ENCODE measurements at places on chromosomes 4 and X.

DNA sequence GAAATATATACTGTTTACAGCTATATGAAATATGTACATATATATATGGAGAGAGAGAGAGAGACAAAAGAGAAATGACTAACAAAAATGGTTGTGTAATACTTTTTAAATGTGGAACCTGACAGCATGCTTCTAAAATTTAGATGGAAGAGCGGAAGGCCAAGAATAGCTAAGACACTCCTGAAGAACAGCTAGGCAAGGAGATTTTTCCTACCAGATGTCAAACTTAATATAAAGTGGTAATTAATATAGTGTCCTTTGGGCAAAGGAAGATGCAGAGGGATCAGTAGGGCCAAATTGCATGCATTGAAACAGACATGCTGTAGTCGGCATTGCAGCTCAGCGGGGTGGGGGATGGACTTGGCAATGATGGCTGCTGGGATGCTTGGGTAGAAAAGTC, 45.2 kb downstream of the ADD1 start:
- no peak for DNase-seq

DNA sequence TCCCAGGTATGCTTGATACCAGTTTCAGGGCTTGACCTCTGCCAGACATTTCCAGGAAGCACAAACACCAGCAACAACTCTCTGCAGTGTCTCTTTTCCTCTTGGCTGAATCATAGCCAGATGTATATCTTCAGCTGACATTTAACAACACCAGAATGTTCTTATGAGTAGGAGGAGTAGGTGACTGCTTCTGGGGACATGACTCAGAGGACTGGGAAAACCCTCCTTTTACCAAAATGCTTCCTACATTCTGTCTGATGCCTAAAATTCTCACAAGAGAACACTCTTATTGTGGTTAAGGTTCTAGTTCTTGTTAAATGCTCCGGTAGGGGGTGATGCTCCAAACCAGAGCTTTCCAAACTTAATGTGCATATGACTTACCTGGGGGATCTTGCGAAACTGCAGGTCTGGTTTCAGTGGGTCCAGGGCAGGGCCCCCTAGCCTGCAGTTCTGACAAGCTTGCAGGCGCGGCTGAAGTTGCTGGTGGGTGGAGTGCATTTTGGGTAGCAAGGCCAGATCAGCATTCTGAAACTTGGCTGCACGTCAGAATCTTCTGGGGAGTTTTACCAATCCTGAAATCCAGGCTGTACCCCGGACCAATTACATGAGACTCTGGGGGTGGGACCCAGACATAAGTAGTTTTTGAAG, 329.3 kb upstream of the RPS6KA3 start:
- DNase-seq: no peak

DNA sequence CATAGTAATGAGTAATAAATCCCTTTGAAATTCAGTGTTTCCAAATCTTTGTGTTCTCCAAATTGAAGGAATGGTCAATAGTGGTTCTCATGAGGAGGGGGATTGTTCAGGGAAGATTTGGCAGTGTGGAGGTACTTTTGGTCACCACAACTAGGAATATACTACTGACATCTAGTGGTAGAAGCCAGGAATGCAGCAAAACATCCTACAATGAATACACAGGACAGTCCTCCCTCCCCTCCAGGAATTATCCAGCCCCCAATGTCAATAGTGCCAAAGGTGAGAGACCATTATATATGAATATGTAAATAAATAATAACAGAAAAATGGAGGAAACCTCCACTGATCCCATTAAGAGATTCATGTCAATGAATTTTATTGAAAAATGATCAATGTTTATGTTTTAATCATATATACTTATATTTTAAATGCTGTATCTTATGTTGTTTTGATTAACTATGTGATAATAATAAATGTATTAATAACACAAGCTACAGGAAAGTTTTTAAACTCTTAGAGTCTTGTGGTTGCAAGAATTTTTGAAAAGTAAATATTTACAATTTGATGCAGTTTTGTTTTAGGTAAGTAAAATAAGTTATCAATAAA, 14.4 kb upstream of the FAM9A start:
- DNase-seq: peak; percentile 1

GRCh38 chrX:108148524-108148923, 56.9 kb downstream of the ATG4A start:
- DNase-seq: no peak

- no peak for DNase-seq
Observed at GRCh38 chr4:143743591-143743990, 43.1 kb upstream of the FREM3 start.

GRCh38 chr4:82694046-82694445, 104.5 kb downstream of the SCD5 start:
- no peak for DNase-seq

DNA sequence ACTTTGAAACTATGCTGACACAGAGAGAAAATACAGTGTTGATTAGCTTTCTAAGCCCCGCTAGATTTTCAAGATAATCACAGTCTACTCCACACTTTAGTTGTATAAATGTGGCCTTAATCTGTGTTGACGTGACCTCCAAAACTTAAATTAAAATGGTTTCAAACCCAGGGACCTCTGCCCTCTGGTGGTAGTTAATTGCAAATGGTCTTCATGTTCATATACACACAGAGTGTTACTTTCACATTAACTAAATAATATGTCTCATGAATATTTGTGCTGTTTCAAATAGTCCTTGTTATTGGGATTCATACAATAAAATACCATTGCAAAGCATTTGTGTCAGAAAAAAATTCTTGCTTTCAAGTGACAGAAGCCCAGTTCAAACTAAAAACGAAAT, 64.3 kb downstream of the TASL start:
- no peak for DNase-seq

DNA sequence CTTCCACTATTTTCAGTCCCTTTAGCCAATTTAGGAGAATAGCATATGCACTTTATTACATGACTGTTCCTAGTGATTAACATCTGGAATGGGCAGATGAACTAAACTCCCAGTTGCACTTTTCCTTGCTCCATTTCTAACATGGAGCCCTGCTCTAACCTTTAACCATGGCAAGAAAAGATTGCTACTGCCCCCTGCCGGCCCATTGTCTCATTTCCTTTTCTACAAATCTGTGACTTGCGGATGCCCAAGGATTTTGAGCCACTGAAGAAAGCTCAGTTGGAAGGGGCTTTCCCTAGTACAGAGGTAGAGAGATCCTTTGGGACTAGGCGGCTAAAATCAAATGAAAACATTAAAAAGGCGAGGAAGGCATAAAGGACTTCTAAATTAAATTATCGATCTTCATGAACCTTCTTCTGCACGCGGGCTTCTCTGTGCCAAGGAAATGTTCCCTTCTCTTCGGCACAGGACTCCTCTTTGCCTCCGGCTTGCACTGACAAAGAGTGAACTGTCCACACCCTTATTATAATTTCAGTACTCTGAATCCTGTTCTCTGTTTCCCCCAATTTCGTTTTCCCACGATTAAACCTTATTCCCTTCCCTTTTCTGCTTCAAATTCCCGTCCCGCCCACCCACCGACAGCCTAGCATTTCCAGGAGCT, 577 bp upstream of the GLRA2 start:
- DNase-seq: peak; percentile 29

GRCh38 chr4:86870442-86871069, 21.4 kb upstream of the SLC10A6 start:
- no peak for DNase-seq

DNA sequence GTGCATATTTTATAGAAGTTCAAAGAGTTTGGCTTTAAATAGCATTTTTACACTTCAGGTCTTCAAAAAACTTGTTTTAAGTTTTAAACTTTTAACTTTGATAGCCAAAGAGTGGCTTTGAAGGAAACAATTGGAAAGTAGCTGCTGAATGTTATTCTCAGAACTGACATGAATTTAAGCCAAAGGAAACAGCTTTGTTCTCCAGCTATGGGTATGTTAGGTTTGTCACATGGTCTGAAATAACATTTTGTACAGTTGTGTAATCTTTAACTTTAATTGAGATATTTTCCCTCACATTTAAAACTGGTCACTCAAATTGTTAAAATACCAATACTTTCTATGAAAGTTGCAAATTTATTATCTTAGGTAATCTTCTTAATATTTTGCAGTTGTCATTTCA, 564.7 kb downstream of the IL15 start:
- DNase-seq: no peak

GRCh38 chr4:37970702-37971101, 10.5 kb downstream of the PTTG2 start:
- DNase-seq: no peak

GRCh38 chr4:175456131-175456530, 355.9 kb downstream of the GPM6A start:
- DNase-seq: no peak

DNA sequence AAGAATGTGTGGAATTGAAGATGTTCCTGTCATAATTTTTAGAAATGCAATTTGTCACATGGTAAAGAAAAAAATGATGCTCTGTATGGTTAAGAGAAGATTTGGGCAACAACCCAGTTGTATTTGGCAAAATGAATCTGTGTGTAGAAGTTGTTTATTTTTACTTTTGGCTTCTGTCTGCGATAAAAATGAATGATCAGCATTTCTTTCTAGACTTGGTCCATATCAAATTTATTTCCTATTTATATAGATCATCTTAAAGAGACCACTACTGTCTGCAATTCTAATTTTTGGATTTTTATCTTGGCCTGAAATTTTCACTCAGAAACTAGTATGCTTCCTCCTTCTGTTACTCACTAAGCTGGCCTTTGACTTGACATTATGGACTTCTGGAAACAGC, 396.9 kb downstream of the FAM47A start:
- DNase-seq: no peak

DNA sequence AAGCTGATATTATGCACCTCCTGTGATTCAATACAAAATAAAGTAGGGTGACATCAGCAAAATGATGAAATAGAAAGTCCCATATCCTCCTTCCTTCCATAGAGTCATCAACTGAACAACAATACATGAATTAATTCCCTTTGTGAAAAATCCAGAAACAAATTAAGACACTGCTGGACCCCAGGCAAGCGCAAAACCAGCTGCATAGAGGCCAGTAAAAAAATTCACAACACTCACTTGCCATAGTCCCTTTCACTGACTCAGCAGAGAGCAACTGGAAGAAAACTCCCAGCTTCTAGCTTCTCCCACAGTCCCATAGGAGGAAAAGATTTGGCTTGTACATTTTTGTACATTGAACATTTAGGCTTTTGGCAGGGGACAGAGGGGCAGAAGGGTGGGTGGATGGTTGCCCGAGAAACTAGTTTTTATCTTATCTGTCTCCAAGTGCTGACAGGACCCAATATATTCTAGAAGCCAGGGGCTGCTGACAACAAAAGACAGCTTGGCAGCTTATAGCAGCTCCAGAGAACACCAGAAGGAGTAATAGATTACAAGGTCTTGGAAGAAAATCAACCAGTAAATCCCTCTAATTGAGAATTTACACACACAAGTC, 124.6 kb downstream of the NDST3 start:
- no peak for DNase-seq

DNA sequence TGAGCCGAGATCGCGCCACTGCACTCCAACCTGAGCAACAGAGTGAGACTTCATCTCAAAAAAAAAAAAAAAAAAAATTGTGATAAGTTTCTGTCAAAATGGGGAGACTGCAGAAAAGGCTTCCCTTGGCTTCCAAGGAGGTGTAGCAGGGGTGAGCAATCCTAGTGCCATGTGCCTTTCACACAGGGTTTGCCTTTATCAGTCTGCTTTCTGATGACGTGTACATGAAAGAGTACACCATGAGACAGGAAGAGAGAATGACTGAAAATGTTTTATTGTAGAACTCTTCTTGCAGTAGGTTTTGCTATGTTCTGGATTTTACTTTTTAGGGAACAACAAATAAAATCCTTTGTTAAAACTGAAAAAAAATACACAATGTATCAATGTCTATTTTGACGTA, 23.4 kb upstream of the ZFP42 start:
- DNase-seq: no peak

- DNase-seq: no peak
Observed at GRCh38 chr4:77804471-77804870, 14.7 kb downstream of the CNOT6L start.

DNA sequence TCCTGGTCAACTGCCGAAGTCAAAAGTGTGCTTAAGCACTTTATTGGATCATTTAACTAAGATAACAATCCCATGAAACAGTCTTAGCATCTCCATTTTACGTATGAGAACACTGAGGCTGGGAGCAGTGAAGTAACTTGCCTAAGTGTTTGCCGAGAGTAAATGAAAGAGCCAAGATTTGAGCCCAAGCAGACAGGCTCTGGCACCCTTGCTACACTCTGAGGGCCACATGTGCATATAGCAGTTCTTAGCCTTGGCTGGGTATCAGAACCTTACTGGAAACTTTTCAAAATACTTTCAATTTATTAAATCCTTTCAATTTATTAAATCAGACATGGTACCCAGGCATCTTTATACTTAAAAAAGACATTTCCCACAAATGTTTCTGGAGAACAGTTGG, 225.9 kb downstream of the NR3C2 start:
- DNase-seq: no peak

DNA sequence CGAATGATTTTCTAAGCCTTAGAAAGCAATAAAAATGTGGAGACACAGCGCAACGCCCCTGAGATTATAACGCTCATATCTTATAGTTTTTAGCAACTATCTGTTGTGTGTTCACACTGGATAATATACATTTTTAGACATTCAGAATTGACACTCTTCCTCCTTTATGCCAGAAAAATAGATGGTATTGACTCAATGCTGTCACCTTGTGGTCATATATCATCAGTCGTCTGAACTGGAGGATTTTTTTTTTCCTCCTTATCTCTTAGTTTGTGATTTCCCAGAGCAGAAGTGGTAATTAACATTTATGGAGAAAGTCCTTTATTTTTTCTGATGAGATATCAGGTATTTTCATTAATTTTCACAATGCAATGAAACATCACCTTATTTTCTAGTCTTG, 759.6 kb downstream of the RAB28 start:
- DNase-seq: no peak

DNA sequence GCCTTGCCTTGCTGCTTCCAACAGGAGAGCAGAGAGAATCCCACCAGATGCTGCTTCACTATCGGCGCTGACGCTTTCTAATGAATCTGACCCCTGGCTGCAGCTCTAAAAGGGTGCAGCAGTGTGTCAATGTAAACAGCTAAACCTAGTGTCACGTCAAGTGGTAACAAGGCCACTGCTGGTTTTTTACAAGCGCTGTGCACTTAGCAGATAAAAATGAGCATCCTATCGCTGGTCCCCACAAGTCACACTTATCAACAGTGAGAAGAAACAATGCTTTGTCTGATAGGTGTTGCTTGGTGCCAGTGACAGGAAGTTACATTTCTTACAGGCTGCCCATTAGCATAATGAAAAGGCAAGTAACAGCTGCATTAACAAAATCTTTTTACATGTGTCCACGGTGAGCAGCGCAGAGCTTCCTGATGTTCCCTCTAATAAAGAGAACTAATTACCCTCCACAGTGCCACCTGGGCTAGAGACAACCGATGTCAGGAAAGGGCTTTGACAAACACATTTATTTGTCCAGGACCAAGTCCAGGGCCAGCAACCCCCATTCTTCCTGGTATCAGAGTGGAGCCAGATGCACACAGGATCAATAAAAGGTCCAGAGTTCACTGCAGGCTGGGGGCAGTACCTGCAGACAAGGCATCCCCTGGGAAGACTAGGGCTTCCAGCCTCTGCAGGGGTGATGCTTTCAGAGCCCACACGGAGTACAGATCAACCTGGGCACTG, 176.0 kb downstream of the MGST2 start:
- no peak for DNase-seq

All from DMS79 treated with DMSO at 0.1 percent for 48 hours (cell line).